ENCODE measurements at places on chromosomes 11 and 22.

- DNase-seq = no peak
Observed at GRCh38 chr22:29738118-29738815, 18.5 kb downstream of the CABP7 start.

- DNase-seq = no peak
Observed at GRCh38 chr22:18095101-18095805, 15.4 kb upstream of the TUBA8 start.

DNA sequence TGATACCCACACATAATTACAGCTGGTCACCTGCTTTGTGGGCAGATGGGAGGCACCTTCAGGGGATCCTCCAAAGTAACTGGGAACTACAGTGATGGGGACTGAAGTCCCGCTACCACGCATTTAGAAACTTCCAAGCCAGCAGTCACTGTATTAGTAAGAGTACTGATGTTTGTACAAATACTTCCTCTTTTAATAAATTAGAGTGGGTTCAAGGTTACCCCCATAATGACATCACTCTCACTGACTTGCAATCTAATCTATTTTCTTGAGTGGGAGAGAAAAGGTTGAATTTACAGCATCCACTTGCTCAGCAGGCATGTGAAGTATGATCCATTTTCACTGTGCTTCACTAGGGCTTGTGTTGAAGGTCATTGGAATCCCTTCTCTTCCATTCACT is 72.1 kb upstream of the TIMP3 start:
- no peak for DNase-seq

GRCh38 chr11:111978028-111978771 is 41.1 kb downstream of the DIXDC1 start:
- peak; percentile 92 for DNase-seq

GRCh38 chr22:19497245-19497644 is 17.5 kb downstream of the CDC45 start:
- DNase-seq = peak; percentile 32
